Left lung (tissue), 14 donors: ENCODE measurements at places on chromosomes 1 and 21. TPM values are rescaled to one million over a fixed set of nuclear protein-coding genes. Genes with fewer than 3 reads are reported as not detected.

- no peaks in the 10 kb centered on the region for H3K36me3 ChIP-seq
- peaks cover 5% of the 10 kb centered on the region for H3K27me3 ChIP-seq
- no peak overlapping the region for H3K4me3 ChIP-seq
- no peak overlapping the region for H3K27ac ChIP-seq
Observed at GRCh38 chr1:157490467-157491165, 61.7 kb downstream of the FCRL5 start.

PFKFB2 gene
- total RNA-seq: 63.8 TPM

DNA sequence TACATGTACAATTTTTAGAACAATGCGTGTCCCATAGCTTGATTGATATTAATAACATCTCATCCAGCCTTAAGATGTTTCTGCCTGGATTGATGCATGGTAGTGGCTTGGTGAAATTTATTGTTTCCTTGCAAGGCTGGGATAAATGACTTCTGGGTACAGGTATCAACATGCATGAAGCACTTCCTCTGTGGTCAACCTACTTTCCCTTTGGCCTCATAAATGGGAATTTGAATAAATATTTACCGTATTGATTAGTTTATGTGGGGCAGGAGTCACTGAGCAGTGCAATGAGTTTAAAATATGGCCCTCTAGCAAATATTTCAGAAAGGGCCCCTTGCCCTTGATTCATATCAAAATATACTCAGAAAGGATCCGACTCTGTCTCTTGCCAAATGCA, 83.9 kb upstream of the KCNE2 start:
- no peaks in the 10 kb centered on the region for H3K4me1 ChIP-seq
- no peaks in the 10 kb centered on the region for H3K27me3 ChIP-seq
- H3K4me3 ChIP-seq: no peak overlapping the region
- no peak for DNase-seq
- no peaks in the 10 kb centered on the region for H3K36me3 ChIP-seq
- H3K27ac ChIP-seq: no peak overlapping the region

TMEM53 gene
- 18.8 TPM for total RNA-seq

DNA sequence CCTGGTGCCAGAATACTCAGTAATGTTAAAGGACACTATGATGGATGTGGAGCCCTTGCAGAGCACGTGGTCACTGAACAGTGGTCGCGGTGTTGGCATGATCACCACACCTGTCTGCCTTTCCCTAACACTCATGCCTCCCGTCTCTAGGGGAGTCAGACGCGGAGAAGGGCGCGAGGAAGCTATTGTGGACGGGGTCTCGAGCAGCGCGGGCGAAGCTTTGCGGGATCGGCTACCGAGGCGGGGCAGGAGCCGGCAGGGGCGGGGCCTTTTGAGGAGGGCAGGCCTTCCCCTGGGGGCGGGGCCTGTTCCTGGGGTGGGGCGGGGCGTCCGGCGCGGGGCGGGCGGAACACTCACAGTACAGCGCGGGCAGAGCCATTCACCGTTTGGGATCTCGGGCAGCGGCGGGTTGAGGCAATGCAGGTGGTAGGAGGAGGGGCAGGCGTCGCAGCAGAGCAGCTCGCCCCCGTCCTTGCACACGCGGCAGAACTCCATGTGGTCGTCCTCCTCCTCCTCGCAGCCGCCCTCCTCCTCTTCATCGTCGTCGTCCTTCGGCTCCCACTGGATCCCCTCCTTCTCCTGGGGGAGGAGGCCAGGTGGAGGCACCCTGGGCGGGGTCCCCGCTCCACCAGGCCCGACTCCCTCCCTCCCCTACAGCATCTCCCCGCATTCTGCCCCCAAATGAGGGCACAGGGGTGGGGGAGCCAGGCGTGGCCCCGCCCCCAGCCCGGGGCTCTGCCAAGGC, 31.5 kb downstream of the CHD5 start:
- DNase-seq: no peak
- no peaks in the 10 kb centered on the region for H3K36me3 ChIP-seq
- no peak overlapping the region for H3K4me3 ChIP-seq
- H3K4me1 ChIP-seq: peaks cover 3% of the 10 kb centered on the region
- peaks cover 8% of the 10 kb centered on the region for H3K27me3 ChIP-seq

DNA sequence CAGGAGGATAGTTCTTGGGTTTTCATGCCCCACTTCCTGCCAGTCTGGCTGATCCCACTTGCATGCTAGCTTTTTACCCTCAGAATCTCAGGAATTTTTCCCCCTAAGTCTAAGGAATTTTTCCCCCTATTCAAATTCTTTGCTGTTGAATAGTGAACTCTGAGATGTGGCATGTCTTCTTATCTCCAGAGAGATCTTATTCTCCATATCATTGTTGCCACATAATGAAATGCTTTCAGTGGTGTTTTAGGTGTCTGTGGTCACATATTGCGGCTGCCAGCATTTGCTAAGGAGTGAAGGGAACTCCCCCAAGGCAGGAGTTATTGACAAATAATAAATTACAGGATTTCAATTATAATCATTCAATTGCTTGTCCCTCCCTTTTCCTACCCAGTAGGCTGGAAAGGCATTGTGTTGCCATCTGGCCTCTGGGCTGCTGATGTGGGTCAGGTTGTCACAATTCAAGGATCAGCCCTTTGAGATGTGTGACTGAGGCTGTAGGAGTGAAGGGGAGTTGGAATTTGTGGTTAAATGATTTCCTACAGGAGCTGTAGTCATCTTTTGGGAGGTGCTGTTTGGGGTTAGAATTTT, 3.9 kb upstream of the FLG start:
- no peaks in the 10 kb centered on the region for H3K36me3 ChIP-seq
- peaks cover 6% of the 10 kb centered on the region for H3K27me3 ChIP-seq
- H3K4me1 ChIP-seq: no peaks in the 10 kb centered on the region
- no peak for DNase-seq
- H3K27ac ChIP-seq: no peak overlapping the region

DNA sequence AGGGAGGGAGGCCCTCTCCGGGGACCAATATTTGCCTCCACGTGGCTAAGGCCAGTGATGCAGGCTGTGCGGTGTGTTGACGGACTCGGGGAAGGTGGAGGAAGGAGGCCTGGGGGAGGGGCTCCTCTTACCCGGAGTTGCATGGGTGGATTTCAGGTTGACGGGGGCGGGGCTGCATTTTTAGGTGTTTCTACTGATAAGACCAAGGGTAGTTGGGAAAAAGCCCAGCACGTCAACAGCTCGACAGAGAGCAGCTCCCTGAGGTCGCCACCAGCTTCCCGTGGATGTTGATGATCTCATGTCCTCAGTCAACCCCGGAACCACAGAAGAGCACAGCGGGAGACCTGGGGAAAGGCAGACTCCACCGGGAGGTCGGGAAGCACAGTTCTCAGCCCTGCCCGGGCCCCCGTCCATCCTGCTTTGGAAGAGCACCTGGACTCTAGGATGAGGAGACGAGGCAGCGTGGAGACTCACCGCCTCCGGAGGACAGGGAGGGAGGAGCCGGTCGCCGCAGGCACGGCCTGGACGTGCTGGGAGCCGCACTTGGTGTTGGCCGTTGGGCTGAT, 32.9 kb upstream of the COL6A1 start:
- no peak overlapping the region for H3K4me3 ChIP-seq
- H3K27me3 ChIP-seq: no peaks in the 10 kb centered on the region
- no peaks in the 10 kb centered on the region for H3K36me3 ChIP-seq
- H3K4me1 ChIP-seq: no peaks in the 10 kb centered on the region
- no peak overlapping the region for H3K27ac ChIP-seq

GRCh38 chr21:46322351-46323226, 1.1 kb downstream of the C21orf58 start:
- H3K4me1 ChIP-seq: peaks cover 50% of the 10 kb centered on the region
- peak overlapping the region; percentile 99 for H3K4me3 ChIP-seq
- DNase-seq: peak; percentile 79
- H3K27ac ChIP-seq: peak overlapping the region; percentile 97
- H3K27me3 ChIP-seq: no peaks in the 10 kb centered on the region

DNA sequence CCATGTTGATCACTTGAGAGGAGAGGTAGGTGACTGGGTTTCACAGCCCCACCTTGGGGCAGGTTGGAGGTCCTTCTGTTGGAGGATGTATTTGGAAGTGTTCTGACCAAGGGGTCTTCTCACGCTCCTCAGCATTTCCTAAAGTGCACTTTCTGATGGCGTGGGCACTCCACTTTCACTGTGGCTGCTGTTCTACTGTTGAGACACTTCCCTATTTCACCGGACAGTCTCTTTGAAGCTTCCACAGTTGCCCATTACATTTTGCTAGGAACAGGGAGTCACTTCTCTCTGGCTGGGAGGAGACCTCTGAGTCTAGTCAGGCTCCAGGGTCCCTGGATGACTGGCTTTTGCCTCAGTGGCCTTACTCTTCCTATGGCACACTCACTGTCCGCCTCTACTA, 180.0 kb upstream of the LMO4 start:
- DNase-seq: no peak
- H3K4me1 ChIP-seq: peaks cover 32% of the 10 kb centered on the region
- no peaks in the 10 kb centered on the region for H3K27me3 ChIP-seq
- H3K36me3 ChIP-seq: no peaks in the 10 kb centered on the region

DNA sequence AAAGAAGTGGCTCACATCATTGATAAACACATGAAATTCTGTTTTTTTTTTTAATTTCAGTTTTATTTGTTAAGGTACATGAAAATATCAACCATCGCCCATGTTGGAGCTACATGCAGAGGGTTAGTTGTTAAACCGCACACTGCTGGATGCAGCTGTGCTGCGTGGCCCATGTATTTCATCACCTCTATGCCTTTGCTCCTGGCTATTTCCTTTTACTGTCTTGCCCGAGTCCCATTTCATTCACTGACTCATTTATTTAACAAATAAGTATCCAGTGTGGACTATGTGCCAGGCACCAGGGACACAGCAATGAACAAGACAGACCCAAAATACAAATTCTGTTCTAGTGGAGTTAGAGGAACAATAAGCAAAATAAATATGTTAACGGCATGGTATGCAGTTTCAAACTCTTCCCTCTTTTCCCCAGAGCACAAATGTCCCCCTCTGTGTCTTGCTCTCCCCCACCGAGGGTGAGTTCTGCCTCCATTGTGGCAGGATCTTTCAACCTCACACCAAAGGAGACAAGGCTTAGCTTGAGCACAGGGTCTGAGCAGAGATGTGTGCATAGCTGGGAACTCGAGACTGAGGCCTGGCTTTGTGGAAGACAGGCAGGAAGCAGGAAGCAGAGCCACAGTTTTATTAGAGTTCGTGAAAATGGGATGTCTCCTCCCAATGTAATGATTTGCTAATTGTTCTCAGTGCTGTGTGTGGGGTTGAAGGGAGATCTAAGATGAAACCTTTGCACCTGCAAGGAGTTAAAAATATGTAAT, 44.6 kb downstream of the MAN1C1 start:
- no peak overlapping the region for H3K4me3 ChIP-seq
- H3K4me1 ChIP-seq: peaks cover 4% of the 10 kb centered on the region
- H3K36me3 ChIP-seq: no peaks in the 10 kb centered on the region
- H3K27ac ChIP-seq: no peak overlapping the region

PM20D1 gene
- 0.32 TPM for total RNA-seq

DNA sequence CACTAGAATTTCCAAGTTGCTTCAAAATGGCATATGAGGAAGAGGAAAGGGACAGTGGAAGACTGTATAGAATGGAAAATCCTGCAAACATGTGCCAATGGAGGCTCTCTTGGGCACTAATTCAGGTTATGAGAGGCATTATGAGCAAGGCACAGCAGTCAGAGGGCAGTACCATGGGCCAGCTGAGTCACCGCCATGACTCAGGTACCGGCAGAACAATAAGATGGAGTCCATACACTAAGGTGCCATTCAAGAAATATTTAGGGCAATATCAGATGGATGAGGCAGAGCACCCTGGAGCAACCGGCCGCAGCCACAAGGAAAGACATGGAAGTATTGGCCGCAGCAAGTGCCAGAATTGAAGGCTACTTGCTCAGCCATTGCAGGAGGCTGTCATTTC, 25.6 kb upstream of the VAV3 start:
- H3K36me3 ChIP-seq: no peaks in the 10 kb centered on the region
- no peak overlapping the region for H3K4me3 ChIP-seq
- DNase-seq: no peak

CATSPERE gene
- 0.92 TPM for total RNA-seq

DNA sequence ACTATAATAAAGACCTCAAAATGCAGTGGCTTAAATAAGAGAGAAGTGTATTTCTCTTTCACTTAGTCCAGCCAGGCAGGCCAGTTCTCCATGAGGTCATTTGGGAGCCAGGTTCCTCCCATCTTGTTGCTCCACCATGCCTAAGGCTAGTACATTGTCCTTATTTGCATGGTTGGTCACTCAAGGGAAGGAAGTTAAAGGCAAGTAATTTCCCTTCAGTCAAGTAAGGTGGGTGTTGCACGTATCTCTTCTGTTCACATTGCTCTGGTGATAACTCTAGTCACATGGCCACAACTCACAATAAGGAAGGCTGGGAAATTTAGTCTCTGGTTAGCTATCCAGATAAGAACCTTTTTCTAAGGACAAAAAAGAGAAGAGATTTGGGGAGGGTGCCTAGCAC, 27.2 kb upstream of the TADA1 start:
- no peaks in the 10 kb centered on the region for H3K36me3 ChIP-seq
- no peaks in the 10 kb centered on the region for H3K4me1 ChIP-seq
- H3K27me3 ChIP-seq: no peaks in the 10 kb centered on the region
- no peak overlapping the region for H3K4me3 ChIP-seq

DNA sequence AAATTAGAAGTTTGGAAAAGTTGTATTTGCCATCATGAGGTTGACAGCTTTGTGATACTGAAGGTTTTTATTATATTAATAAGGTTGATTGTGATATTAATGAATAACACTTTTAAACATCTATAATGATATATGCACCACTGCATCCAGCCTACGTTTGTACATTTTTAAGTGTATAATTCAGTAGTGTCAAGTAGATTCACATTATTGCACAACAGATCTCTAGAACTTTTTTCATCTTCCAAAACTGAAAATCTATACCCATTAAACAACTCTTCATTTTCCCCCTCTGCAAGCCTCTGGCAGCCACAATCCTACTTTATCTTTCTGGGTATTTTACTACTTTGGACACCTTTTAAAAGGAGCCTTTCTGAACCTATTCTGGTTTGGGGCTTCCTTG, 37.2 kb upstream of the ZMYM4 start:
- no peak overlapping the region for H3K27ac ChIP-seq
- H3K36me3 ChIP-seq: no peaks in the 10 kb centered on the region
- H3K27me3 ChIP-seq: no peaks in the 10 kb centered on the region
- no peaks in the 10 kb centered on the region for H3K4me1 ChIP-seq
- no peak for DNase-seq

- H3K27me3 ChIP-seq: no peaks in the 10 kb centered on the region
- H3K4me1 ChIP-seq: peaks cover 10% of the 10 kb centered on the region
- H3K36me3 ChIP-seq: peaks cover 73% of the 10 kb centered on the region
Observed at GRCh38 chr1:246878551-246878950, 53.2 kb downstream of the AHCTF1 start.

- H3K4me3 ChIP-seq: no peak overlapping the region
- no peaks in the 10 kb centered on the region for H3K27me3 ChIP-seq
- H3K27ac ChIP-seq: no peak overlapping the region
- peaks cover 19% of the 10 kb centered on the region for H3K4me1 ChIP-seq
- H3K36me3 ChIP-seq: no peaks in the 10 kb centered on the region
- DNase-seq: no peak
Observed at GRCh38 chr1:183218027-183218618, 32.1 kb downstream of the LAMC2 start.
